Activated CD8-positive, alpha-beta T cell treated with anti-CD3 and anti-CD28 coated beads, Interleukin-2, amount 10 ng/mL, durations not matched to agents 7 days and 5 days (primary cell): ENCODE measurements at places on chromosomes 16 and 17. TPM values are rescaled to one million over a fixed set of nuclear protein-coding genes. Genes with fewer than 3 reads are reported as not detected.

- H3K27me3 ChIP-seq: no peaks in the 10 kb centered on the region
- H3K27ac ChIP-seq: no peak overlapping the region
- no peak for DNase-seq
- H3K4me1 ChIP-seq: peaks cover 12% of the 10 kb centered on the region
- peaks cover 10% of the 10 kb centered on the region for H3K36me3 ChIP-seq
These were observed 4.5 kb downstream of the VMP1 start for GRCh38 chr17:59711936-59712335.

GRCh38 chr17:6843241-6843880 lies 11.8 kb upstream of the TEKT1 start:
- H3K27ac ChIP-seq: no peak overlapping the region
- peaks cover 59% of the 10 kb centered on the region for H3K27me3 ChIP-seq
- no peak overlapping the region for H3K4me3 ChIP-seq
- DNase-seq: no peak
- peaks cover 8% of the 10 kb centered on the region for H3K4me1 ChIP-seq

GRCh38 chr16:52558448-52558847 lies 11.5 kb upstream of the TOX3 start:
- no peaks in the 10 kb centered on the region for H3K4me1 ChIP-seq
- DNase-seq: no peak
- H3K27me3 ChIP-seq: no peaks in the 10 kb centered on the region
- H3K36me3 ChIP-seq: no peaks in the 10 kb centered on the region
- H3K4me3 ChIP-seq: no peak overlapping the region

Gene MT1G
- total RNA-seq: 36.2 TPM

Gene OMG
- total RNA-seq: 0.29 TPM

- H3K27ac ChIP-seq: no peak overlapping the region
- H3K36me3 ChIP-seq: no peaks in the 10 kb centered on the region
- no peaks in the 10 kb centered on the region for H3K4me1 ChIP-seq
- no peak for DNase-seq
- no peaks in the 10 kb centered on the region for H3K27me3 ChIP-seq
These were observed 368.4 kb upstream of the CDH11 start for GRCh38 chr16:65490286-65490685.

Gene DOC2B
- total RNA-seq: not detected

DNA sequence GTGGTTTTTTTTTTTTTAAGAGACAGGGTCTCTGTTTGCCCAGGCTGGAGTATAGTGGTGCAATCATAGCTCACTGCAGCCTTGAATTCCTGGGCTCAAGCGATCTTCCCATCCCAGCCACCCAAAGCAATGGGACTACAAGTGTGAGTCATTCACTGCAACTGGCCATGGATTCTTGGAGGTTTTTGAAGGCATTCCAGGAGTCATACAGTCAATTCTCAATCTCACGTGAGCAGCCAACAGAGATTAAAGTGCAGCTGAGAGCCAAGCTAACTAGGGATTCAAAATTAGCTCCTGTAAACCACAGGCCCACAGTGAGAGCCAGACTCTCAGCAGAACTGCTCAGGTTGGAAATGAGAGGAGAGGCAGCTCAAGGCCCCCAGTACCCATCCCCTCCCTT lies 30.2 kb downstream of the XPO6 start:
- no peak for DNase-seq
- peaks cover 73% of the 10 kb centered on the region for H3K36me3 ChIP-seq
- peak overlapping the region; percentile 74 for H3K27ac ChIP-seq
- H3K4me1 ChIP-seq: peaks cover 72% of the 10 kb centered on the region
- H3K27me3 ChIP-seq: no peaks in the 10 kb centered on the region

DNA sequence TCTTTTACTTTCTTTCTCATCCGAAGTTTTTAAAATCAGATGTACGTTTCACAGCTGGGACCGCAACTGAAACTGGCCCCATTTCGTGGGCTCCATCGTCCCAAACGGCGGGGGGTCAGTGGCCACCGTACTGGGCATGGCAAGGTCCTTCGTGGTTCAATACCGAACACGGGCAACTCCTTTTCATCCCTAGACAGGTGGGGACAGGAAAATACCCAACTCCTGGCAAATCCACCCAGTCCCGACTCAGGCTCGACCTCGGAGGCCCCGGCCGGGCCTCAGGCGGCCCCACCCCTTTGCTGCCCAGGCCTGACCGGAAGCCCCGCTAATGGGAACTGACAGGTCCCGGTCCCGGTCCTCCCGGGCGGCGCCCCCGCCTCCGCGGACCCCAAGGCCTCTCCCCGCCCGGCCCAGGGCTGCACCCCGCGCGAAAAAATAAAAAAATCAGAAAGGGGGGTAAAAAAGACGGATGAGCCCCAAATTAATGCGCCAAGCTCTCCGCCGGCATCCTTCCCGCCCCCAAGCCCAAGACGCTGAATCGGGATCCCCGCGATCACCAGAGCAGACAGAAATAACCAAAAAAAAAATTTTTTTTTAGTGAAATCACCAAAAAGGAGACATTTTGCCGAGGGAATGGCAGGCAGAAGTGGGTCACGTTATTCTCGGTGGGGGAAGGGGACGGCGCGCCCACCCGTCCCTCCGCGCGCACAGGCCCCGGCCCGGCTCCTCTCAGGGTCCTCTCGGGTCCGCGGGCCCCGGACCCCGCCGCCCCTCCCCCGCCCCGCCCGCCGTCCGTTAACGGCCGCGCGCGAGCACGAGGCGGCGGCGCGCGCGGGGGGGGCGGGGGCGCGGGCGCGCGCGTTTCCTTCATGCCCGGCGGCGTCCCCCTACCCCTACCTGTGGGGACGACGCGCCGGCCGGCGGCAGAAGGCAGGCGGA lies 562 bp downstream of the ZC3H7A start:
- H3K27me3 ChIP-seq: no peaks in the 10 kb centered on the region
- no peak for DNase-seq
- peaks cover 30% of the 10 kb centered on the region for H3K36me3 ChIP-seq

Gene PDILT
- not detected for total RNA-seq

Gene MYH8
- not detected for total RNA-seq

DNA sequence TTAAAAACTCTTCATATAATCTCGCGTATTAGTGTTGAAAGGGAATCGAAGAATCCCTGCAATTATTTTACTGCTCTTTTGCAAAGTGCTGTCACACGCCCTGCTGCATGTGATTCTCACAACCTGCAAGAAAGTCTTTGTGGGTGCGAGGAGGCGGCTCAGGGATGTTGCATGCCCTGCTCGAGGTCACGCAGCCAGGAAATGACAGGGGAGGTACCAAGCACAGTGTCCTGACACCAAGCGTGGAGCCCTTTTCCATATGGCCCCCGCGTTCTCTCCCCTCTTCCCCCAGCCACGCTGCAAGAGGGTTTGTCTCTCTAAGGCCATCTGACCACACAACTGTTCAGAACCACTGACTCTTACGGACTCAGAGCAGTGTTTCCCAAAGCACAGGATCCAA lies 37.6 kb downstream of the OR3A1 start:
- H3K4me1 ChIP-seq: no peaks in the 10 kb centered on the region
- H3K27ac ChIP-seq: no peak overlapping the region
- no peaks in the 10 kb centered on the region for H3K27me3 ChIP-seq
- no peak for DNase-seq

- H3K36me3 ChIP-seq: no peaks in the 10 kb centered on the region
- no peak overlapping the region for H3K4me3 ChIP-seq
- no peaks in the 10 kb centered on the region for H3K27me3 ChIP-seq
- DNase-seq: no peak
- H3K27ac ChIP-seq: peak overlapping the region; percentile 39
- H3K4me1 ChIP-seq: peaks cover 14% of the 10 kb centered on the region
These were observed 10.6 kb downstream of the CA10 start for GRCh38 chr17:52147872-52148271.

GRCh38 chr17:79000396-79001189 lies 9.0 kb downstream of the CANT1 start:
- H3K27ac ChIP-seq: no peak overlapping the region
- DNase-seq: no peak
- H3K27me3 ChIP-seq: no peaks in the 10 kb centered on the region
- H3K36me3 ChIP-seq: peaks cover 42% of the 10 kb centered on the region
- H3K4me1 ChIP-seq: peaks cover 14% of the 10 kb centered on the region

- H3K36me3 ChIP-seq: no peaks in the 10 kb centered on the region
- no peaks in the 10 kb centered on the region for H3K27me3 ChIP-seq
- no peak for DNase-seq
- H3K27ac ChIP-seq: no peak overlapping the region
- no peak overlapping the region for H3K4me3 ChIP-seq
- H3K4me1 ChIP-seq: no peaks in the 10 kb centered on the region
These were observed 112.9 kb upstream of the GSE1 start for GRCh38 chr16:85500220-85500619.

Gene UNC45B
- not detected for total RNA-seq

- peaks cover 3% of the 10 kb centered on the region for H3K27me3 ChIP-seq
- H3K4me3 ChIP-seq: no peak overlapping the region
- no peak overlapping the region for H3K27ac ChIP-seq
- no peak for DNase-seq
- no peaks in the 10 kb centered on the region for H3K36me3 ChIP-seq
These were observed 81.9 kb downstream of the CDK5R1 start for GRCh38 chr17:32568705-32569104.

DNA sequence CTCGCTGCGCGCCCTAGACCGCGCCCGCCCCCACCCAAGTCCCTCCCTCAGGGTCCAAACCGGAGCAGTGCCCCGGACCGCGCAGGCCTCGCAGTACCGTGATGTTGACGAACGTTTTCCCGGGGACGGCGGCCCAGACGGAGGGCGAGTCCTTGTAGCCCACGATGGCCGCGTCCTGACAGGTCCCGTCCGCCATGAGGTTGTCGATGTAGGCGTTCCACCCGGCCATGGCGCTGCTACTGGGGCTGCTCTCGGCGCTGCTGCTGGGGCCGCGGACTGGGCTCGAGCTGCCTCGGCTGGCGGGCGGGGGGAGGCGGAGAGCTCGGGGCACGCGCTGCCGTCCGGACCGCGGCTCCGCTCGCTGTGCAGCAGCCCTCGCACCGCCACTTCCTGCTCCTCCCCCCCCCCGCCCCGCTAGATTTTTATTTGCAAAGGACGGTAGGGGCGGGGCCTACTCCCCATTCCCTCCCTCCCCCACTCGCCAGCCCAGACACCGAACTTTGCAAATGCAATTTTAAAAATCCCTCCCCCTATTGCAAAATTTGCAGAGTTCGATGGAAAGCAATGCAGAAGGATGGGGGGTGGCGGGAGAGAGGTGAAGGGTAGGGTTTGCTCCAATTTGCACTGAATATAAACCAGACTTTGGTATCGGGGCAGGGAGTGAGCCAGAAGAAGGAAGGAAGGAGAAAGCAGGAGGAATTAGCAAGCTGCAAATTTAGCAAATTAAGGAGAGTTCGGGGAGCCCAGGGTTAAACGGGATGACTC lies at the start of gene PFN1:
PFN1 (minus strand) TSS at position 365 of the 765 bp plus-strand sequence; CDS start at position 229, 136 bp downstream.
- peaks cover 46% of the 10 kb centered on the region for H3K36me3 ChIP-seq
- peak; percentile 96 for DNase-seq
- H3K27ac ChIP-seq: peak within 1 kb of the TSS; percentile 99
- no peaks in the 10 kb centered on the region for H3K27me3 ChIP-seq

- peaks cover 4% of the 10 kb centered on the region for H3K27me3 ChIP-seq
- no peaks in the 10 kb centered on the region for H3K4me1 ChIP-seq
- no peak for DNase-seq
- no peak overlapping the region for H3K27ac ChIP-seq
- H3K36me3 ChIP-seq: no peaks in the 10 kb centered on the region
These were observed 162.6 kb upstream of the XYLT1 start for GRCh38 chr16:17633181-17633951.

DNA sequence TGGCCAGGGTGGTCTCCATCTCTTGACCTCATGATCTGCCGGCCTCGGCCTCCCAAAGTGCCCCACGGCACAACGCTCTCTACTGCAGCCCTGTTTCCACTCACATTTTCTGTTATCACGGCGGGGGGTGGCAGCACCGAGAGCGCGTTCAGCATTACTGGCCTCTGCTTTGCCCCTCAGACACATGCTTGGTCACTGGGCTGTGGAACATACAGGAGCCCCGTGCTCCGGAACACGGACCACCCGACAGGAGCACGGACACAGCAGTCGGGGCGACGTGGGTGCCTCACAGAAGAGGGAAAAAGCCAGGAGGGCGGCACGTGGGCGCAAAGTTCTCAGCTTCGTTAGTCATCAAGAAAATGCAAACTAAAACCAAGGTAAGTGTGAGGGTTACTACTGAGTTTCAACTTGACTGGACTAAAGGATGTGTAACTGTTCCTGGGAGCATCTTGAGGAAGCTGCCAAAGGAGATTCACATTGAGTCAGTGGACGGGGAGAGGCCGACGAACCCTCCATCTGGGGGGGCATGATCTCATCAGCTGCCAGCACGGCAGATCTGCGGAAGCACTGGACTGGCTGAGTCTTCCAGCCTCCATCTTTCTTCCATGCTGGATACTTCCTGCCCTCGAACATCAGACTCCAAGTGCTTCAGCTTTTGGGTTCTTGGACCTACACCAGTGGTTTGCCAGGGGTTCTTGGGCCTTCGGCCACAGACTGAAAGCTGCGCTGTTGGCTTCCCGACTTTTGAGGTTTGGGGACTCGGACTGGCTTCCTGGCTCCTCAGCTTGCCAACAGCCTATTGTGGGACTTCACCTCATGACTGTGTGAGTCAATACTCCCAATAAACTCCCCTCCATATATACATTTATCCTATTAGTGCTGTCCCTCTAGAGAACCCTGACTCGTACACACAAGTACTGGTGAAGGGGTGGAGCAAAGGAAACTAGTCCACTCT lies 106.8 kb downstream of the ZNF778 start:
- H3K27ac ChIP-seq: peak overlapping the region; percentile 64
- H3K27me3 ChIP-seq: no peaks in the 10 kb centered on the region
- DNase-seq: no peak
- H3K36me3 ChIP-seq: peaks cover 37% of the 10 kb centered on the region
- no peak overlapping the region for H3K4me3 ChIP-seq

Gene ABCC3
- total RNA-seq: not detected

DNA sequence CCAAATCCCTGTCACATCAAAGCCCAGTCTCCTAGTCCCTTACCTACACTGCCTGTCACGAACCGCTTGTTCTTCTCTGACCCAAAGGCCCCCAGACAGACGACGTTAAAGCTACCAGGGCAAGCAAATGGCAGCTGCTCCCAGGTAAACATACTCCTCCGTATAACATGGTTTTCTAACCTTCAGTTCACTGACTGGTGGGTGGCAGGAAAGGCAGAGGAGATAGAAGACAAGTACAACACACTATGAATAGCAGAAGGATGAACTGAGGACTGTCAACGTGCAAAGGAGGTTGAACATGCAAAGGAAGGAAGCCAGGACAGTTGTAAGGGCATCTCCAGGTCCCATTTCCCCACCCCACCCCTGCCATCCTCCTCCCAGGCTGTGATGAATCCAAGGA lies 449.8 kb downstream of the SHISA9 start:
- no peak for DNase-seq
- no peak overlapping the region for H3K27ac ChIP-seq
- no peaks in the 10 kb centered on the region for H3K4me1 ChIP-seq
- no peaks in the 10 kb centered on the region for H3K27me3 ChIP-seq
- no peaks in the 10 kb centered on the region for H3K36me3 ChIP-seq
- H3K4me3 ChIP-seq: no peak overlapping the region

GRCh38 chr16:67934306-67935100 lies 2.1 kb downstream of the PSMB10 start:
- H3K27me3 ChIP-seq: no peaks in the 10 kb centered on the region
- H3K27ac ChIP-seq: peak overlapping the region; percentile 99
- peaks cover 33% of the 10 kb centered on the region for H3K4me1 ChIP-seq
- peaks cover 55% of the 10 kb centered on the region for H3K36me3 ChIP-seq
- no peak for DNase-seq
- H3K4me3 ChIP-seq: peak overlapping the region; percentile 100
